A172 (cell line): ENCODE measurements at places on chromosomes 7 and 10. TPM values are rescaled to one million over a fixed set of nuclear protein-coding genes. Genes with fewer than 3 reads are reported as not detected.

Gene CCNY
- 44.4 and 49.9 TPM in 2 replicates for total RNA-seq

Gene SLC35G1
- 5.3 and 6.0 TPM in 2 replicates for total RNA-seq

- DNase-seq, result no peak
Measured at GRCh38 chr7:102898532-102898859, 14.3 kb upstream of the LRRC17 start.

GRCh38 chr7:136247211-136247610, 270.1 kb upstream of the MTPN start:
- no peak for DNase-seq

DNA sequence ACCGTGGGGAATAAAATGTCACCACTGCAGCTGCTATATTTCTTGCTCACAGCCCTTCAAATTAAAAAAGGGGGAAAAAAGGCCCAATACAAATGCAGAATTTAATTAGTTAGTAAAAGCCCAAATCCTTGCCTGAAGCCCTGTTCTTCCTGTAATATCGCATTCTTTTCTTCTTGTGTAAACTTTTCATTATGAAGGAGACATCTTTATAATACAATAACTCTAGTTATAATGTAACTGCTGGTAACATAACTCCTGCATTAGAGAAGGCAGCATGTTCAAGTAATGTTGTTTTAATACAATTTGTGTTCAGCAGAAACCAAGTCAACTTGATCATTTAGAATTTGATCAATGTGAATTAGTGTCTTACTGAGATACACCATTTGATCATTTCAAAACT, 250.9 kb downstream of the CHCHD3 start:
- no peak for DNase-seq

Gene ASB15
- not detected in 2 replicates for total RNA-seq

GRCh38 chr10:29681676-29682448, 47.1 kb upstream of the SVIL start:
- no peak for DNase-seq

- no peak for DNase-seq
Measured at GRCh38 chr10:119539359-119539825, 3.1 kb downstream of the RGS10 start.

DNA sequence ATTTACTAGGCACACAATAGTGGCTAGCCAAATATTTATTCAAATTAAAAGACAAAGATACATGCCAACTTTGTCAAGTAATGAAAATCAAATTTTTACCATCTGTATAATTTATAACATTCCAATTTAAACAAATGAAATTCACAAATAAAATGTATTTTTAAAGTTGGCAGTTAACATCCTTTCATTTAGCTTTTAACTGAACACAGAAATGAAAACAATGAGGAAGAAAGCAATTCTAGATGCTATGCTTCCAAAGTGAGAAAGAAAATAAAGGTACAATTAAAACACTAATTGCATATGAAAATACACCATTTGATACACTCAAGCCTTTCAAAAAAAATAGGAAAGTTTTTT, 123.1 kb downstream of the MPP7 start:
- DNase-seq, result no peak

Gene CYP3A4
- total RNA-seq, result not detected in 2 replicates

DNA sequence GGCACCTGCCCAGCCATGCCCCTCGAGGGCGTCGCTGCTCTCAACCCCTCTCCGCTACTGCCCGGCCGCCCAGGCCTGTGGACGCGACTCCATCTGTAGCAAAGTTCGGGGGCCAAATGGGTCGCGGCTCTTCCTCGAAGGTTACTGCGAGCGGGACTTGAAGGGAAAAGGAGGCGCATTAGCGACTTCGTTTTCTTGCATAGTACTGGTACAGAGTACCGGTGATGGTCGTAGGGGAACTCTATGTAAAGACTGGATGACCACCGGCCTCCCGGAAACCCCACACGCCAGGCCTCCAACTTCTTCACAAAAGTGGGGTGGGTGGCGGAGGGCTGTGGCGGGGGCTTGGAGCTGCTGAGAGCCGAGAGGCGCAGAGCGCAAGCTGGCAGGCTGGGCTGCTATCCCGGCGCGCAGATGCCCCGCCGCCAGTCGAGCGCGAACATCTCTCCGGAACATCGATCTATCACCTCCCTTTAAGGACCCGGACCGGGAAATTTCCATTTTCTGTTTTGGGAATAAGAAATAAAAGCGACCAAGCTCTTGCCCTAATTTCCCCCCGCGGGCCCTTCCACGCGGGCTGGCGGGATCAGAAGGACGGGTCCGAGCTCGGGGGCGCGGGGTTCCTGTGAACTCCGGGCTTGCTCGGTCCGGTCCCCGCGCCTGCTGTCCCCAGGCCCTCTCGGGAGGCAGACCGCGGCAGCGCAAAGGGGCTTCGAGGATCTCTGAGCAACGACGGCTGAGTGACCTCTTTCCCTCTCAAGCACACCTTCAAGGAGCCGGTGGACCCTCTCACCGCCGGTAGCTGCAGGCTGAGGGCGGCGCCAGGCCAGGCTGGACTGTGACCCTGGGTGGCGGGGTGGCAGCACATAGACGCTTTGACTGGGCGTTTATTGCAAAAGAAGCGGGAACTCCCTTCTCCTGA, 12.2 kb upstream of the FEZF1 start:
- no peak for DNase-seq

DNA sequence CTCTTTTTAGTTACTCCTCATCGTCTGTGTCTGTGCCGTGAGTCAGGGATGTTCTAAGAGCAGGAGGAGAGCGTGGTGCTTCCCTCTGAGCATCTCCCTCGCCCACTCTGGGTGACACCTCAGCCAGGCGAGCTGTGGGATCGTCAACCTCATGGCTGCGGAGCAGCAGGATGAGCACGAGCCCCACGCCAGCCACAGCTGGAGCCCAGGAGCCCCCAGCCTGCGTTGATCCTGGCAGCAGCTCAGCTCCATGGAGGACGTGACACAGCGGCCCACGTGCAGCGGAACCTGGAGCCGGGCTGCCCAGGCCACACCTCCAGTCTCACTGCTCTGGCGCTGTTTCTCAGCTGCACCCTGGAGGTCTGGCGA, 512.0 kb downstream of the PTPRN2 start:
- DNase-seq, result no peak

Gene SLC16A9
- 28.7 and 34.1 TPM in 2 replicates for total RNA-seq

DNA sequence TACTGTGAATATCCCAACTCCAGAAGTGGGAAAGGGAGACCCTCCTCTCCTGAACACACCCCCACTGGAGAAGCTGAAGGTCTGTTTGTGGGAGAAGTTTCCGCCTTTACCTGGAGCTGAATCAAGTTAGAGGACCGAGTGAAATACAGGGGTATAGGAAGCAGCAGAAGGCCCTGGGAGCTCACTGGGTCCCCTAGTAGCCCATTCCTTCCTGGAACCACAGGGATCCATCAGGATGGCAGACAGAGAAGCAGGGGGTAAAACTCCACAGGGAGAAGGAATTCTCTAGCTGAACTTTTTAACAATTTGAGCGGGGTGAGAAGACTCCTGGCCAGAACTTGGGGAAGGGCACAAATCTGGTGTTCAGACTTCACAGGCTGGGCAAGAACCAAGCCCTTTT, 275.8 kb downstream of the GRID1 start:
- DNase-seq, result no peak

DNA sequence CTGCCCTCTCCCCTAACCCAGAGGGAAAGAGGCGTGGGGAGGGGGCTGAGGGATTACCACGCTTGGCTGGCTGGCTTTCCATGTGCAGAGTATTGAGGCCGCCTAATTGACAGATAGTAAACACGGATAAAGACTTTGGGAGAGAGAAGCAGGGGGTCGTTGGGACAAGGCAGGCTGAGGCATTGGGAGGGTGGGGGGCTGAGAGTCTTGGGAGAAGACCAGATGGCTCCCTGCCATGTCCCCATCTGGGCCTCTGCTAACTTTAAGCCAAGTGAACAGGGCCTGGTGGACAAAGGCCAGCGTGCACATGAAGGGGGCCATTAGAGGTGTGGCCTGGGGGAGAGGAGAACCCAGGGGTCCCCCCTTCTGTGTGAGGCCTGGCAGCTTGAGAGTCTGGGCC, 55.4 kb upstream of the MXI1 start:
- DNase-seq, result no peak

Gene TMEM236
- 0.05 and 0.12 TPM in 2 replicates for total RNA-seq

GRCh38 chr7:54785261-54785660, 26.2 kb upstream of the SEC61G start:
- DNase-seq, result peak; percentile 42

DNA sequence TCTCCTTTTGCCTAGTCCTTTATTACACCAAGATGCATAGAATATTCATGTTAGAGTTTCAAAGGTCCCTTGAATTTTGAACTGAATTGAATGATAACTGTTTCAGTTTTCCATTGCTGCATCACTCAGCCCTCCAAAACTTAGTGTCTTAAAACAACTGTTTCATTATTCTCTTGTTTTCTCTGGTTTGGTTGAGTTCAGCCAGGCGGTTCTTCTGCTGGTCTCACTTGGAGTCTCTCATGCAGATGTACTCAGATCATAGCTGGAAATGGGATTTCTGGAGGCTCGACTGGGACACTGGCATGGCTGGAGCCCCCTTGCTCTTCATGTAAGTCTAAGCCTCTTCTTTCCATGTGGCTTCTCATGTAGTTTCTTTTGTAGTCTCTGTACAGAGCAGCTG, 107.2 kb upstream of the MKI67 start:
- no peak for DNase-seq

Gene PODXL
- total RNA-seq, result 446 and 531 TPM in 2 replicates

Gene NEURL1
- total RNA-seq, result 0.17 TPM in 1 of 2 replicates, not detected in the other

GRCh38 chr7:151890355-151891004, 13.6 kb upstream of the PRKAG2 start:
- DNase-seq, result no peak

- peak; percentile 96 for DNase-seq
Measured at GRCh38 chr7:150428671-150429451, 21.6 kb upstream of the GIMAP8 start.

DNA sequence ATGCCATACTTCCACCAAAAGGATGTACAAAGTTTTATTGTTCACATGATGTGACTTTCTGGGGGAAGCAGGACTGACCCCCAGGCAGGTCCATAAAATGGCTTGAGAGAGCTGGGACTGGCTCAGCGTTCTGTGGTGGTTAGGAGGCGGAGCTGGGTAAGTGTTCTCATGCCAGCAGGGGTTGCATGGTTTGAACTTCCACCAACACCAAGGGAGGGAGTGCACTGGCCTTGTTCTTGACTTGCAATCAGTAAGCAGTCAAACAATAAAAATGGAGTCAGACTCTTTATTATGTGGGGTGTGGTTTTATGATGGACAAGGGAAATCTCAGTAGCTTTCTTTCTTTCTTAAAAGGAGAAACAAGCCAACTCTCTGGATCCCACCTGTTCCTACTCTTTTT, 95.4 kb upstream of the PRR15 start:
- no peak for DNase-seq

GRCh38 chr10:29836396-29836795, 201.6 kb upstream of the SVIL start:
- no peak for DNase-seq

Gene FOXK1
- total RNA-seq, result 8.3 and 16.6 TPM in 2 replicates

- peak; percentile 70 for DNase-seq
Measured at GRCh38 chr7:129739427-129739826, 127.9 kb downstream of the NRF1 start.

Gene TSPAN13
- 2.4 and 2.8 TPM in 2 replicates for total RNA-seq

DNA sequence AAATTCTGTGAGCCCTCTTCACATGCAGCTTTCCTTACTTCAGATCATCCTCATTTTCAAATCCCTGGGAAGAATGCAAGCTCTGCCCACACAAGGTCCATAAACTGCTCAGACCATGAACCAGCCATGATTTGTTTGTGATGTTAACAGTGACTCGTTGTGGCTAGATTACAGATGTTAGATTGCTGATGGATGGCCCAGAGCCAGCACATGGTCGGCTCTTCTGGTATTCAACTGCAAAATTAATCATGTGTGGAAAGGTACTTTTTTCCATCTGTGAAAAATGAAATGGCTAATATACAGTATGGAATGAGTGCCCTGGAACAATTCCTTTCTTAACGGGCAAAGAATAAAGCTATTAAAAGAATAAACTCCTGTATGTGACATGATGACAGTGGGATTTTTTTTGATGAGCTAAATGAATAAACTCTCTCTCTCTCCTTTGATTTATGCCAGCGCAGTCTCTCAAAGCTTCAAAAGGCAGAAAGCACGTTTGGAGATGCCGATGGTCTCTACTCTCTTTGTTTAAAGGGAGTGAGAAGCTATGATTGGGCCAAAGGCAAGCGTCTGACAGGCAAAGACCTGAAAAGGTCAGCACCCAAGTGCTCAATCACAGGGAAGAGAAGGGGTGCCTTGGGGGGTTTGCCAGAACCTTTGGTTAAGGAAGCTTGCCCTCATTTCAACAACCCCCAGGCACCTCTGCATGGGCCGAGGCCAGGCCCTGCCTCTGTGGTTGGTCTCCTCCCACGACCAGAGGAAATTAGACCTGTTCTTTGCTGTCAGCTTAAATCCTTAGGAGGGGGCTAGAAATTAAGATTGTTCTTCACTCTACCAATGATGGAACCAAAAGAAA, 444.0 kb upstream of the NFE2L3 start:
- DNase-seq, result no peak
